ENCODE measurements at places on chromosomes 11 and 22. TPM values are rescaled to one million over a fixed set of nuclear protein-coding genes. Genes with fewer than 3 reads are reported as not detected.

GDPD4 gene
- total RNA-seq, result not detected

GRCh38 chr22:43044290-43044712 lies 29.4 kb upstream of the PACSIN2 start:
- no peak for DNase-seq

GRCh38 chr11:16358726-16359125 lies 2.4 kb upstream of the SOX6 start:
- DNase-seq, result no peak

CASTOR1 gene
- 17.2 TPM for total RNA-seq

GRCh38 chr22:17855572-17856290 lies 81.5 kb upstream of the BID start:
- DNase-seq, result no peak

DNA sequence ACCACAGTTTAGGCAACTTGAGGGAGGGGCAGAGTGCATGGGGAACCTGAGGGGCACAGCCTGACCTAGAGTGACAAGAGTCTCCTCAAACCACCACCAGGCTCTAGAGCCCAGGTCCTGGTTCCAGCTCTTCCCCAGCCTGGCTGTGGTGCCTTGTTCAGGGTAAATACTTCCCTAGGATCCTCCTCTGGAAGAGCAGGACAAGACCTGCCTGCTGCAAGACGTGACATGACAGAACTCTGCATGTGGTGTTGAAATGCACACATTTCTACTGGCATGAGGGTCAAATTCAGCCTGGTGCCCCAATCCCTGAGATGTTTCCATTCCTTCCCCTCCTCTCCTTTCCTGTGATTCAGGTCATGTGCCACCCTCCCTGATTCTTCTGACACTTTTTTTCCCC lies 3.3 kb downstream of the SEC14L2 start:
- DNase-seq, result no peak
